ENCODE measurements at places on chromosomes 11 and 22.
A peak's percentile ranks its signal among the peaks of the same experiment; 100 is the strongest.

DNA sequence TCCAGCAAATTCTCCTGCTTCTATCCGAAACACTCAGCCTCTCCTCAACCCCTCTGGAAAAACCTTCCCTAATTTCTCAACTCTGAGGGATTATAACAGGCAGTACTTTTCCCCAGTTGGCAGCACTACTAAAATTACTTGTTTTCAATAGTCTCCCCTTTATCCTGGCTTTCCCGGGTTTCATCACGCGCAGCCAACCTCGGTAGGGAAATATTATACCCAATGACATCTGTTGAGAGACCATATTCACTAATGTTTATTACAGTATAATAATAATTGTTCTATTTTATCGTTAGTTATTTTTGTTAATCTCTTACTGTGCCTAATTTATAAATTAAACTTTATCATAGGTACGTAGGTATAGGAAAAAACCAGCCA, 330 bp upstream of the POLD3 start:
- DNase-seq: no peak

- no peak for DNase-seq
Measured at GRCh38 chr11:16891165-16891564, 123.0 kb downstream of the PLEKHA7 start.

GRCh38 chr11:24705474-24705873, 208.6 kb downstream of the LUZP2 start:
- DNase-seq: no peak

- DNase-seq: no peak
Measured at GRCh38 chr11:3056296-3057068, 741 bp downstream of the CARS1 start.

- DNase-seq: no peak
Measured at GRCh38 chr11:81655351-81655750, 1078.3 kb downstream of the FAM181B start.

DNA sequence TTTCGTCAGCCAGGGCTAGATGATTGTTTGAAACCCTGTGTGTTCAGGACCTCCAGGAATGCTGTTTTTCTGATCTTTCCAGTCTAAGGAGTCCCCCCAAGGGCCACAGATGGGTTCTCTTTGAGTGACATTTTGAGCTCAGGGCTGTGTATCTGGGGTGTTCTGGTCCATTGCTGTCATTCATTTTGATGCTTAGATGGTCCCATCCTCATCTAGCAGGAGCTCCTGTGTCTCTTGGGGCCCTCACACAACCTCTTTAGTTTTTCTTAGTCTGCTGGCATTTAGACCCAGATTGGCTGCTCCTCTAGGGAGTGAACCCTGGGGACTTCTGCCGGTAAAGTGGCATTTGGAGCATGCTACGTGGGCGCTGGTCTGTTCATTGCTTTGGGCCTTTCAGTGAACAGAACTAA, 39.1 kb downstream of the MED15 start:
- DNase-seq: no peak

GRCh38 chr11:115321605-115322289, 182.5 kb downstream of the CADM1 start:
- no peak for DNase-seq

GRCh38 chr11:86234831-86235461, 9.6 kb upstream of the EED start:
- no peak for DNase-seq

- no peak for DNase-seq
Measured at GRCh38 chr22:44702479-44703198, 635 bp downstream of the PRR5 start.

GRCh38 chr11:607020-607780, 8.6 kb downstream of the IRF7 start:
- DNase-seq: no peak

GRCh38 chr11:13011466-13012055, 2.4 kb downstream of the RASSF10 start:
- no peak for DNase-seq

GRCh38 chr11:126416542-126417090, 61.1 kb downstream of the ST3GAL4 start:
- DNase-seq: peak; percentile 27

DNA sequence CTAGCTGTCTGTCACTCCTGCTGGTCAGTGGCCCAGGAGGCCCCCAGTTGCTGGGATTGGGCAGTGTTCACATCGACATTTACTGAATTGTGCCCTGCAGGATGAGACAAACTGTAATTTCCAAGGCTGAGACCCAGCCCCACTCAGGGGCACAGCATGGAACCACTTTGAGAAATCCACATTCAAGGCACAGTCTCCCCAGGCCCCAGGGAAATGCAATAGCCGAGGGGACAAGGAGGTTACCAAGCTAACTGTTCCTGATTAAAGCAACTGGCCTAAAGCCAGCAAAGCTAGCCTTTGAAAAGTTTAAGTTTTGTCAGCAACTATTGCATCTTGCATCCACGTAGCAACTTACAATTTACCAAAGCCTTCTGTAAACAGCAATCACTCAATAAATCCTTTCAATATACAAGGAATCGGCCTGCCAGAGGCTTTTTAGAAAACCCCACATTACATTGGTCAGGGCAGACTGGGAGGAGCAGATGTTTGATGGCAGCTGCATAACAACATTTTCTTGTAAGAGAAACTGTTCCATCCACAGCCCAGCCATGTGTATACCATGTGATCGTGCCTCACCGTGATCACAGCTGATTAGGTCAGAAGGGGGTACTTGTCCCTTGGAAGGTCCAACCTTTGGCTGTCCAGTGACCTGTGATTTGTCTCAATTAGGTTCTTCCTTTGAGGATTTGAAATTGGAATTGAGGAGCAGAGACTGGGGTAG, 103.9 kb downstream of the TENM4 start:
- DNase-seq: no peak

All from GM12878 (cell line).